ENCODE measurements at places on chromosomes 6 and 20.

- DNase-seq = no peak
Measured at GRCh38 chr20:10651227-10651990, 22.4 kb downstream of the JAG1 start.

GRCh38 chr6:133218852-133219251 lies 22.3 kb upstream of the EYA4 start:
- DNase-seq = no peak

GRCh38 chr20:62642666-62643520 lies 590 bp downstream of the SLCO4A1 start:
- DNase-seq = peak; percentile 59

DNA sequence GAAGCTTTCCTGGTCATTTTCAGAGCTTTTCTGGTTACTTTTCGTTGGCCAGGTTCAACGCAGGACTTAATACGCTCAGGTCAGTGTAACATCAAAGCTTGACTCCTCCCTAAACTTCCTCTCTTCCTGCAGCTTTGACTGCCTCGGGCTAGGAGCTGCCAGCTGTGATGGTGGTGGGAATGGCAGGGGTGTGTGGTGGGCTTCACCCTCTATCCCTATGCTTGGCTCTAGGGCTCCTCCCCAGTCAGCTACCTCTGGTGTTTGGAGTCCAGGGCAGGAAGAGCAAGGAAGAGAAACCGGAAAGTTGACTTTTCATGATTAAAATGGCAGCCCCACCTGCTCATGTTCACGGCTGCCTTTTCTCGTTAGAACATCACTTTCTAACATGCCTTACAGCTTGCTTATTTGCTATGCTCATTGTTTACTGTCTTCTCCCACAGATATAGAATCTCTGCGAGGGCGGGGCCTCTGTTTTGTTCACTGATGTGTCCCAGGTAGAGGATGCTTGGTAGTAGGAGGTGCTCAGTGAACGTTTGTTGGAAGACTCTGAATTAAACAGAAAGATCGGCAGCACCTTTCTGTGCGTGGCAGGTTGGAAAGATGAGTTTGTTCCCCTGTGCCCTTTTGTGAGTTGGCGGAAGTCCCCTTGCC lies 16.1 kb upstream of the PPP1R14C start:
- no peak for DNase-seq

- DNase-seq = no peak
Measured at GRCh38 chr6:140036196-140036595, 661.7 kb upstream of the CITED2 start.

DNA sequence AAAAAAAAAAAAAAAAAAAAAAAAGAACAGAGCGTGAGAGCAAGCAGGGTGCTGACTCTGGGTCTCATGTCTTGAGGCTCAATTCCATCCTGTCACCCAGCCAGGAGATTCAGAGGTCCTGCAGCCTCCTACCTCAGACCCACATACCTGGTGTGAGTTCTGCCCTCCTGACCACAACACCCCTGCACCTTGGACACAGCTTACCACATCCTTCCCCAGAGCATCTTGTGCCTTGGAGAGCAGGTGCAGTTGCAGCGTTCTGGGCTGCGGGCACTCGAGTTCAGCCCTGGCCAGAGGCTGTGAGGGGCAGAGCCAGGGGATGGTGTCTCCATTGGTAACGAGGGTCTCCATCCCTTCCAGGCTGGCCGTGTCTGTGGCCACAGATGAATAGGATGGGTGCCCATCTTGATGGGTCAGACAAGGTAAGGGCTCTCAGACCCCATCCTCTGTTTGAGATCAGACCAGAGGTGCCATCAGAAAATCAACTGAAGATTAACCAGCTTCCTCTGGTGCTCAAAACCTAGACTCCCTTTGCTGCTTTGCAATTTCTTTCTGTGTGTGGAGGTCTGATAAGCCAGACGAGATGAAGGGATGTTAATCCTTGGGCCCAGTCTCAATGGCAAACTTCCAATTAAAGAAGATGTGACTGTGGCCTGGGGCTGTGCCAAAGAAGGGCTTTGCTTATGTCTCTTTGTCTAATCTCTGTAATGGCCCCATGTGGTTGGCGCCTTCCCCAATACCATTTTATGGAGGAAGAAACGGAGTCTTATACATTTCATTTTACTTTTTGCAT lies 14.7 kb upstream of the ZNF831 start:
- DNase-seq = no peak

GRCh38 chr20:17504066-17504897 lies 26.9 kb downstream of the BFSP1 start:
- no peak for DNase-seq

- DNase-seq = peak; percentile 66
Measured at GRCh38 chr6:27795697-27796494, 116.3 kb downstream of the OR2B2 start.

GRCh38 chr20:15239542-15240206 lies 902.3 kb upstream of the FLRT3 start:
- no peak for DNase-seq
